ENCODE measurements at places on chromosomes 3 and 15. TPM values are rescaled to one million over a fixed set of nuclear protein-coding genes. Genes with fewer than 3 reads are reported as not detected.

- H3K27ac ChIP-seq, result no peak overlapping the region
- H3K27me3 ChIP-seq, result no peaks in the 10 kb centered on the region
- no peaks in the 10 kb centered on the region for H3K36me3 ChIP-seq
- no peaks in the 10 kb centered on the region for H3K4me1 ChIP-seq
- DNase-seq, result no peak
Observed at GRCh38 chr3:143348486-143349327, 229.1 kb downstream of the CHST2 start.

DNA sequence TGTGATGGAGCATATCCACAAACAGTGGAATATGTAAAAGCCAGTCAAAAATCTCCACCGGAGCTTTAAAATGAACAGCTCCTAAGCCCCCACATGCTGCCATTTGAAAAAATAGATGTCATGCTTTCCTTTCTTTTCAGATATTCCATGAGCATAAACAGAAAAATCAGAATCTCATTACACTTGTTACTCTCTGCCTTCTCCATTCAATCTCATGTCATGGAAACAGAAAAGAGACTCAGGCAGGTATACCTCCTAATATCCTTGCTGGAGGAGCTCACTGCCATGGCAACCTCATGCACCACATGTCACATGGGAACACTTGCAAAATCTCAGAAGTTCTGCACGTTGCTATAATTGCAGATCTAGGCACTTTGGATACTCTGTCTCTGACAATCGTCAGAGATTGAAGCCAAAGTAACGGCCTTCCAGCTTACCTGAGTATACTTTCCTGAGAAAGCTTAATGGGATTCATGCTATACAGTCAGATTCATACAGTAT, 317.0 kb upstream of the ADAMTS9 start:
- H3K4me1 ChIP-seq, result peaks cover 2% of the 10 kb centered on the region
- no peak overlapping the region for H3K27ac ChIP-seq
- H3K36me3 ChIP-seq, result no peaks in the 10 kb centered on the region
- no peak for DNase-seq
- H3K4me3 ChIP-seq, result no peak overlapping the region

DNA sequence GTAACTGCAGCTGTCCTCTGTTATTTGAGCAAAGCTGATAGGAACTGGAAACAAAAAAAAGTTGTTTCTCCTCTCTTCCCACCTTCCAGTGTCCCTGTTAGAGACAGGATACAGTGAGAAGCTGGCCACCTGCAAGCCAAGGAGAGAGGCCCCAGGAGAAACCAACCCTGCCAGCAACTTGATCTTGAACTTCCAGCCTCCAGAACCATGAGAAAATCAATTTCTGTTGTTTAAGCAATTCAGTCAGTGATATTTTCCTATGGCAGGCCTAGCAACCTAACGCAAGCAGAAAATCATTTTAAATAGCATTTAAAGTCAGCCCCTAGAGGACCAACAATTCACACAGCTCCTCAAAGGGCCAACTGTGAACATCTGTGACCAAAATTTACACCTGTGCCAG, 291.3 kb downstream of the OXSM start:
- no peaks in the 10 kb centered on the region for H3K4me1 ChIP-seq
- DNase-seq, result no peak
- no peaks in the 10 kb centered on the region for H3K36me3 ChIP-seq
- H3K4me3 ChIP-seq, result no peak overlapping the region
- no peak overlapping the region for H3K27ac ChIP-seq

DNA sequence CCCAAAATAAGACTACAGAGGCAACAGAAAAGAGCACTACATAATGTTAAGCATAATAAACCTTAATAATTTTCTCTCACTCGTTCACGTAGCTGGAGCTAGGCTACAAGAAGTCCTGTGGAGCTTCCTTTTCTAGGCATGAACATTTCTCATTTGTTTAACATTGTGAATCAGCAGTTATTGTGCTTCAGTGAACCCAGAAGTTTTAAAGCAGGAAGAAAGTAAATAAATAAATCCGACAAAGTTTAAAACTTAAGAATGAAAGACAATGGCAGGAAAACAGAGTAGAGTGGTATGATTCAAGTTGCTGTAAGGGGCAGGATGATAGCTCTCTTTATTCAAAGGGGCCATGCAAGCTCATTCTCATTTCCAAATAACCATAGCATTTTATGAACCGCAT, 191.8 kb downstream of the LSAMP start:
- H3K4me1 ChIP-seq, result no peaks in the 10 kb centered on the region
- H3K27ac ChIP-seq, result no peak overlapping the region
- H3K27me3 ChIP-seq, result no peaks in the 10 kb centered on the region
- H3K36me3 ChIP-seq, result no peaks in the 10 kb centered on the region
- DNase-seq, result no peak

DNA sequence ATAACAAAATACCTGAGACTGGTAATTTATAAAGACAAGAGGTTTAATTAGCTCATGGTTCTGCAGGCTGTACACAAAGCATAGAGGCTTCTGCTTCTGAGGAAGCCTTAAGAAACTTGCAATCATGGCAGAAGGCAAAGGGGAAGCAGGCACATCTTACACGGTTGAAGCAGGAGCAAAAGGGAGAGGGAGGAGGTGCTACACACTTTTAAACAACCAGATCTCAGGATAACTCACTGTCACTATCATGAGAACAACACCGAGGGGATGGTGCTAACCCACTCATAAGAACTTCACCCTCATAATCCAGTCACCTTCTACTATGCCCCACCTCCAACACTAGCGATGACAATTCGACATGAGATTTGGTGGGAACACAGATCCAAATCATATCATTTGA, 54.4 kb downstream of the ATP8B4 start:
- H3K27ac ChIP-seq, result no peak overlapping the region
- no peaks in the 10 kb centered on the region for H3K36me3 ChIP-seq
- H3K4me1 ChIP-seq, result no peaks in the 10 kb centered on the region

DNA sequence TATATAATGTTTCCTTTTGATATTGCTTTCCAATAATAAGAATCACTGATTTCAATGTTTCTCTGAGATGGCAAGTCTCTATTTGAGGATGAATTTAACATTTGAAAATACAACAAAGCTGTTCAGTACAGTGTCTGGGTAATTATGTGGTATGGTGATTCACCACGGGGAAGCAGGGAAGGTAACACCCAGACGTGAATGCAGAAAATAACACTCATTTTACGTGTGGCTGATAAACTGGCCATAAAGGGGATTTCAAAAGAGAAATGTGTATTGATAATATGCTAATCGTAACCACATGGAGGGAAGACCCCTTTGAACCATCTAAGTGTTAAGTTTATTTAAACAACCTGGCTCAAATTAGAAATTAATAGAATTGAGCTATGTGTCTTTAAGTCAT, 344.6 kb downstream of the GRM7 start:
- no peak overlapping the region for H3K4me3 ChIP-seq
- no peaks in the 10 kb centered on the region for H3K4me1 ChIP-seq
- no peaks in the 10 kb centered on the region for H3K27me3 ChIP-seq
- no peaks in the 10 kb centered on the region for H3K36me3 ChIP-seq

- no peaks in the 10 kb centered on the region for H3K27me3 ChIP-seq
- DNase-seq, result peak; percentile 53
- peaks cover 38% of the 10 kb centered on the region for H3K4me1 ChIP-seq
- peak overlapping the region; percentile 86 for H3K4me3 ChIP-seq
Observed at GRCh38 chr15:75648156-75649000, 666 bp downstream of the SNX33 start.

IMP3 gene
- total RNA-seq, result 45.1 TPM
